Right renal cortex interstitium (tissue), 3 donors: ENCODE measurements at places on chromosomes 12 and 14.

DNA sequence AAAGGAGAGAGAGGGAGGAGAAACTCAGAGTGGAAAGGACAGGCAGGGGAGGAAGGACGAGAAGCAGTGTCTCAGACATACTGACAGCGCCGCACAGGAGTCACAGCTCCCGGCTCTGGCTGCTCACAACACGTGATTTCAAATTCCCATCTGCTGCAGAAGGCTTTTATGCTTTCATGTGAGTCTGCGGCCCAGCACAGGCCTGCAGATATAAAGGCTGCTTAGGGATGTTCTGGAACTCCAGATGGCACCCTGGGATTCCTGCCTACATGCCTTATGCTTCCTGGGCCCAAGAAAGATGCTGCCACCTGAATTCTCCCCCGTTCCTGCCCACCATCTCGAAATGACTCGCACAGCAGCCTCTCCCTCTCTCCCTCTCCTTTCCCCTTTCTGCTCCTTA lies 89.6 kb downstream of the NUAK1 start:
- no peak for DNase-seq

- DNase-seq, result no peak
These were observed 47.5 kb downstream of the ZNF664 start for GRCh38 chr12:124020514-124020949.

DNA sequence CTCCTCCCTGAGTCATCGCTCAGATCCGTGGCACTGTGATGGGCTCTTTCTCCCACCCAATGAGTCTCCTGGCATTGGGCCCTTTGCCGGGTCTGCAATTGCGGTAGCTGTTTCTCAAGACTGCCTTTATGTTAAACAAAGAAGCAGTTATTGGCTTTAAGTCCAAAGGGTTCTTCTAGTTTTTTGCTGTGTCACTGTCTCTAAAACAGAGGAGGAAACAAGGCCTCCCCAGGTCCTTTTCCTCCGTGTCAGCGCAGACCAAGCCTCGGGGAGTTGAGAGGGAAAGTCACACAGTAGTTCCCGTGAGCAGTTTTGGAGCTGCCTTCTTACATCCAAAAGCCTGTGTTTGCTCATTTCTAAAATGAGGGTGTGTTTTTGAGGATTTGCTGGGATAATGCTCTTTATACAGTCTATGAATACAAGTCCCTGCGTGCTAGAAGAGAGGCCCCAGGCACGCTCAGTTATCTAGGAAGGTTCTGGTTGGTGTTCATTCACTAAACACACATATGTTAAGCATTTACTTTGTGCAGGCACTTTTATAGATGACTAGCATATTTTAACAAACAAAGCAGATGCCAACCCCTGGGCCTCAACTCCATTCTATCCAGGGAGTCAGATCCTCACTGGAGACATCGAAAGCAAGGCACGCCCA lies 126.0 kb upstream of the PZP start:
- DNase-seq, result no peak

DNA sequence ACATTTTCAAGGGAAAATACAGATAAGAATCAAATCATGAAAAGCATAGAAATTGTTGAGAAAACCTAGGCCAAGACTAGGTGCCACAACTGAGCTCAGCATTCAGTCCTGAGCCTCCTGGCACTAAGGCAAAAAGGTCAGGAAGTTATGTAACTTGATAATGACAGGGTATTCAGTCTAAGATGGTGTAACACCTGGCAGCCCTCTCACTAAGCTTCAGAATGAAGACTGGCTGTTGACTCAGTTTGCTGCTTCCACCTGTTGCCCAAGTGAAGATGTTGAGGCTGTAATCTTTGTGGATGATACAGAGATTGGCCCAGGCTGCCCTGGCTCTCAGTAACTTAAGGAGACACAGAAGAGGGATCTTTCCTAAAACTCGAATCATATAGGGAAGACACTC lies 19.6 kb downstream of the PROX2 start:
- no peak for DNase-seq

GRCh38 chr12:14086838-14087237 lies 105.4 kb upstream of the GRIN2B start:
- no peak for DNase-seq

DNA sequence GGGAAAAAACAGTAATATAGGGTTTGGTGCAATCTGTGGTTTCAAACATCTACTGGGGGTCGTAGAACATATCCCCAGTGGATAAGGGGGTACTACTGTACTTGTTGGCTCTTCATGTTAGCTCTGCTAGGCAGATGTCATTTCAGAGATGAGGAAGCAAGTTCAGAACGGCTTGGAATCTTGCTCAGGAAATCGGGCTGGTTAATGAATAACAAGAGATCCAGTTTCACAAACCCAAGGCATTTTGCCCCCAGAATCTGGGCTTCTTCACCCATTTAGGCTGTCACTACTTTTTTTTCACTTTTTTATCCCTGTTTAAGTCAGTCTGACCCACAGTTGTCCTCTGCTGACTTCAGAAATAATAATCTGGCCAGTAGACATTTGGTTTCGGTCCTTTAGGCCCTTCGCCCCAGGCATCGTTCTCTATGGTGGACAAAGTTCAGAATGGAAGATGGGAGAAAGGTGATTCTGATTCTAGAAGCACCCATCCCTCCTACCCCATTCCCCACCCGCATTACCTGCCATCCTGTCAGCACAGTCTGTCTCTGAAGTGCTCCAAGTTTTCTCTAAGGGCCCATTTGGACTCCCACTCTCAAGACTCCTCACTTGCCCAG lies 4.5 kb downstream of the SUOX start:
- no peak for DNase-seq

GRCh38 chr12:39102474-39103209 lies 197.3 kb upstream of the CPNE8 start:
- no peak for DNase-seq

DNA sequence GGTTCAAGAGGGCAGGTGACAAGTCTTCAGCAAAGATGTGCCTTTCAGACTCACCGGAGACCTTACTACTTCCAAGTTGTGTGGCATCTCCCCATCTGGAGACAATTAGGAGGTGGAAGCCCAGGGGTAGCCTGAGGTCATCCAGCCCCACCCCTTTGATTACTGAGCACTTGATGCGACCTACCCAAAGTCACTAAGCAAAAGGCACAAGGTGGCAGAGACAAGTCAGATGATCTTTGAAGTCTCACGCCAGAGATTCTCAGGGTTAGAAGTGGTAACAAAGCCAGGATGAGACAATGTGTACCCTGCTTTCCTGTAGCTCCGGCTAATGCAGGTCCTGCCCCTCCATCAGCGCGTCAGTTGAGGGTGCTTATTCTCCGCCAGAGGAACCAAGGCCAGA lies 1.4 kb upstream of the FOXN3 start:
- DNase-seq, result no peak

GRCh38 chr12:5262450-5262849 lies 169.5 kb upstream of the NTF3 start:
- no peak for DNase-seq

GRCh38 chr14:71592361-71592760 lies 339.9 kb upstream of the RGS6 start:
- no peak for DNase-seq

DNA sequence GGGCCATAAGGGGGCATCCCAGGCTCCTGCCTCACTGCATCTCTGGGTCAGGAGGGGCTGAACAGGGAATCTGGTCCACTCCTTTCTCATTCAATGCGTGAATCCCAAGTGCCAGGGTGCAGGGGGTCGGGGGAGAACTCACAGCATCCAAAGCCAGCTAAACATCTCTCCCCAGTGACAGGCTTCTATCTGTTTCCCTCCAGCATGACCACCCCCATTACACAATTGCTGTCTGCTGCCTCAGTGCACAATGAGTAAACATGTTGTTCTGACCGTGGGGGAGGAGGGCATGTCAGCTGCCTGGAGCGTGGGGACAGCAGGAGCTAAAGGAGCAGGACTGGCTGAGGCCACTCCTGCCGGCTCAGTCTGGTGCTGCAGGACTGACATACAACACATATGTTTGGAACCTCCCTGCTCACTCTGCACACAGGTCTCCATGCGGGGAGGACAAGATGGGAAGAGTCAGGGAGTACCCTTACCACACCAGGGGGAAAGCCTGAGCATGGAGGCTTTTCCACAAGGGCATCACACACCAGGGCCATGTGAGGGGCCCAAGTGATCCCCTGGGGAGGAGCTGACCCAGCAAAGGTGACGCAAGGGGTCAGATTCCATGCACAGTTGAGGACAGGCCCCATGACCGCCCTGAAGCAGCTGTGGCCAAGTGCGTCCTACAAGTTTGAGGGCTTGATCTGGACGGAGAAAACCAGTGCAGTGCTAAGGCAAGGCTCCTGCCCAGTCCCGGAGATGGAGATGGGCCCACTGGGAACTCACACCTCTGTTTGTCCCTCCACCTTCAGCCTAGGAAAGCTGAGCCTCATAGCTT lies 1.4 kb downstream of the TNS2 start:
- DNase-seq, result no peak

DNA sequence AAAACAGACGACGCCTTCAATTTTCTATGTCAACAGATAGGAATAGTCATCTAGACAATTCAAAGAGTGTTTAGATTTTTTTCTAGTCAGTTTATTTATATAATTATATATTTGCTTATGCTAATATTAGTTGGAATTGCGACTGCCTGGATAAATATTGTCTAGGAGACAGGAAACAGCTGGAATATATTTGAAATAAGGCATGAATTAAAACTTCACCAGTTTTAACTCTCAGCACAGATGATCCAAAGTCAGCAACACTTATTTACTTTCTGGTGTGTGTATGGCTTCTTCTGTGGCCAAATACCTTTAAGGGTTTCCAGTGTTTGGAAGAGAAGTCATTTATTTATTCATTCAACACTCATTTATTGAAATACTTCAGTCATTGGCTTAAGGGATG lies 1215.4 kb upstream of the USP15 start:
- DNase-seq, result no peak

DNA sequence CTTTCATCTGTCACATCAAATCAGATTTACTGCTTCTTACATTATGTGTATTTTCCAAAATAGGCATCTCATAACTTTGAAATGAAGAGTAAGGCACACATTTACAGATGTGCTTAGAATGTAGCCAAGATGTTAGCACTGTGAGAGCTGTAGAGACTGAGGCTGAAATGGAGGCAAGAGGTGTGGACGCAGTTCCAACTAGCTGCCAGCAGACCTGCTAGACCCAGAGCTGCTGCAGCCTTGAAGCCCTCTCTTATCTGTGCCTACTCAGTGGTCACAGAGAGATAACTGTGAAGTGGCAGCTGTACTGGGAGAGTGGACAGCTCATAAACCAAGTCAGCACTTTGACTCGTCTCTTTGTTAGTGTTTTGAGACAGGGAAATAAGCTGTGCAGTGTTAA lies 470.9 kb downstream of the CCER1 start:
- DNase-seq, result no peak

DNA sequence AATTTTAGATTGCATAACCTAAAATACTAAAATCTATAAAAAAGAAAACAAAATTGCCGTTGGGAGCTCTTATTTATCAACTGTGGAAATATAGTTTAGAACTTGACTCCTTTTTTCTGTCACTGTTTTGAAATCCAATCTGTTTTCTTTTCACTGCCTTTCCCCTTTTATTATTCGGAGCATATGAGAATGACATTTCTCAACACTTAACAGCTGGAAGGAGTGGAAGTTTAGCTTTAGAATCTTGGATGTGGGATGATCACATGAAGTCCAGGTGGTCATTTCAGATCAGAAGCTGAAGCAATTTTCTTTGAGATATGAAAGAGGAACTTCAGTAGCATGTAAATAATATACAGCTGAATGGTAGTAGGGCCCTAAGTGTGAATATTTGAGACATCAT lies 16.7 kb downstream of the TRHDE start:
- no peak for DNase-seq

DNA sequence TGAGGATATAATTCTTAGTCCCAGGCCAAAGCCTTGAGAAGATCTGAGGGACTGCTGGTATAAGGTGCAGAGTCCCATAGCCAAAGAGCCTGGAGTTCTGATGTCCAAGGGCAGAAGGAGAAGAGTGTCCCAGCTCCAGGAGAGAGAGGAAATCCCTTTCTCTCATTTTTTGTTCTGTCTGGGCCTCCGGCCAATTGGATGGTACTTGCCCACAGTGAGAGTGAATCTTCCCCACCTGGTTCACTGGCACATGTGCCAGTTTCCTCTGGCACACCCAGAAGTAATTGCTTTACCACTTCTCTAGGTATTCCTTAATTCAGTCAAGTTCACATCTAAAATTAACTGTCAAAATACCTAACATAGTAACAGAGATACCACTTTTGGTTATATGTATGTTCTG lies 15.3 kb downstream of the ARID4A start:
- no peak for DNase-seq
